ENCODE measurements at places on chromosomes 4 and X.
A peak's percentile ranks its signal among the peaks of the same experiment; 100 is the strongest.

GRCh38 chr4:122313006-122313646 is 65.7 kb upstream of the ADAD1 start:
- no peak overlapping the region for H3K4me3 ChIP-seq
- no peak for ATAC-seq
- no peak overlapping the region for H3K27ac ChIP-seq
- peaks cover 70% of the 10 kb centered on the region for H3K36me3 ChIP-seq

- H3K4me1 ChIP-seq: no peaks in the 10 kb centered on the region
- no peak for ATAC-seq
- no peak overlapping the region for H3K4me3 ChIP-seq
- H3K36me3 ChIP-seq: no peaks in the 10 kb centered on the region
Observed at GRCh38 chrX:132692066-132692465, 203.2 kb upstream of the MBNL3 start.

DNA sequence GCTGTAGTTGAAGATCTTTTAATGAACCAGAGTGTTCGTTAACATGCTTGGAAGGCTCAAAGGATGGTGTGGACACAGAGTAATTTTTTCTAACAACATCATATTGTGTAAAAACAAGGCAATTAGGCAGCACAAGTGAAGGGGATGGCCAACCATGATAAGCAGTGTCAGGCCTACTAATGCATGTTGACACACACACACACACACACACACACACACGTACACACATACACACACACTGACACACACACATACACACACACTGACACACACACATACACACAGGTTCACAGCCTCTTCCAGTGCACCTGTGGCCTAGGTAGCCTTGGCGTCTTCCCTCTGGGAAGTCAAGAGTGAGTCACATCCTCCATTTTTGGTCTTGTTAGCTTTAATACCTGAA is at the start of gene SUPT20HL1:
TSS of gene SUPT20HL1 (plus strand) at position 368 of the 400 bp plus-strand sequence. CDS start 2,122 bp downstream, outside the sequence.
- H3K4me3 ChIP-seq: no peak within 1 kb of the TSS
- ATAC-seq: no peak

- H3K36me3 ChIP-seq: no peaks in the 10 kb centered on the region
- no peak overlapping the region for H3K27ac ChIP-seq
- H3K27me3 ChIP-seq: peaks cover 4% of the 10 kb centered on the region
- no peaks in the 10 kb centered on the region for H3K4me1 ChIP-seq
- H3K4me3 ChIP-seq: no peak overlapping the region
- ATAC-seq: peak; percentile 12
Observed at GRCh38 chrX:9204560-9204959, 170.6 kb upstream of the FAM9B start.

GRCh38 chrX:150570512-150570911 is 2.1 kb downstream of the MTM1 start:
- H3K27me3 ChIP-seq: no peaks in the 10 kb centered on the region
- peak overlapping the region; percentile 87 for H3K4me3 ChIP-seq
- peaks cover 25% of the 10 kb centered on the region for H3K4me1 ChIP-seq
- H3K27ac ChIP-seq: peak overlapping the region; percentile 92

DNA sequence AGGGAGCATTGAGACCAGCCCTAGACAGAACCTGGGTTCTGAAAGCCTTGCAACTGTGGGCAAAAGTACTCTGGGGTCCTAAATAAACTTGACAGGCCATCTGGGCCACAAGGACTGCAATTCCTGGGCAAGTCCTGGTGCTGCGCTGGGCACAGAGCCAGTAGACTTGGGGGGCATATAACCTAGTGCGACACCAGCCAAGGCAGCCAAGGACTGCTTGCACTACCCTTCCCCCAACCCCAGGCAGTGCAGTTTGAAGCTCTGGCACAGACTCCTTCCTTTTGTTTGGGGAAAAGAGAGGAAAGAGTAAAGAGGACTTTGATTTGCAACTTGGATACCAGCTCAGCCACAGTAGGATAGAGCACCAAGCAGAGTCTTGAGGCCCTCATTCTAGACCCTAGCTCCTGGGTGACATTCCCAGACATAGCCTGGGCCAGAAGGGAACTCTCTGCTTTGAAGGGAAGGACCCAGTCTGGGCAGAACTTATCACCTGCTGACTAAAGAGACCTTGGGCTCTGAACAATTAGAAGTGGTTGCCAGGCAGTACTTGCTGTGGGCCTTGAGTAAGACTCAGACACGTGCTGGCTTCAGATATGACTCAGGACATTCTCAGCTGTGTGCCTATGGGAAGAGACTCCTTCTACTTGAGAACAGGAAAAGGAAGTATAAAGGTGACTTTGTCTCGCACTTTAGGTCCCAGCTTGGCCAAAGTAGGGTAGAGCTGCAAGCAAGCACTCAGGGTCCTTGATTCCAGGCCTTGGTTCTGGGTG is 522.8 kb downstream of the GLUD2 start:
- no peak overlapping the region for H3K27ac ChIP-seq
- no peaks in the 10 kb centered on the region for H3K27me3 ChIP-seq
- no peak for ATAC-seq
- H3K36me3 ChIP-seq: no peaks in the 10 kb centered on the region

DNA sequence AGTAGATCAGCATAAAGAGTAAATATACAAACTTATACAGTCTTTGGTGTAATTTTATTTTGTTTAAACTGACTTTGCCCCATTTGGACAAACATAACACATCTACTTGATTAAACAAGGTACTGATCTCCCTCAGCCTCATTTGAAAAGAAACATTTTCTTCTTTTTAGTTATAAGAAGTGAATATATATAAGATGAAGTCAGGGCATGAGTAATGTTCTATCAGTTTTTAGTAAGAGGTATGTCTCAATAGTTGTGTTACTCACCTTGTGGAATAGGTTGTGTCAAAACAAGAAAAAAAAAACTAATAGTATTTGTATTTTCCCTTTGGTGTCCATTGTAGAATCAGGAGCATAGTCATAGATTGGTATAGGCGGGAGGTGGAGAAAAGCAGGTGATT is 327.4 kb downstream of the RPA4 start:
- H3K27ac ChIP-seq: peak overlapping the region; percentile 61
- no peaks in the 10 kb centered on the region for H3K36me3 ChIP-seq
- H3K4me3 ChIP-seq: peak overlapping the region; percentile 40
- H3K4me1 ChIP-seq: no peaks in the 10 kb centered on the region
- ATAC-seq: peak; percentile 82
- H3K27me3 ChIP-seq: no peaks in the 10 kb centered on the region

- no peaks in the 10 kb centered on the region for H3K36me3 ChIP-seq
- H3K27ac ChIP-seq: no peak overlapping the region
- ATAC-seq: no peak
- H3K4me1 ChIP-seq: peaks cover 12% of the 10 kb centered on the region
- H3K27me3 ChIP-seq: no peaks in the 10 kb centered on the region
Observed at GRCh38 chr4:113943863-113944262, 35.6 kb downstream of the ARSJ start.

DNA sequence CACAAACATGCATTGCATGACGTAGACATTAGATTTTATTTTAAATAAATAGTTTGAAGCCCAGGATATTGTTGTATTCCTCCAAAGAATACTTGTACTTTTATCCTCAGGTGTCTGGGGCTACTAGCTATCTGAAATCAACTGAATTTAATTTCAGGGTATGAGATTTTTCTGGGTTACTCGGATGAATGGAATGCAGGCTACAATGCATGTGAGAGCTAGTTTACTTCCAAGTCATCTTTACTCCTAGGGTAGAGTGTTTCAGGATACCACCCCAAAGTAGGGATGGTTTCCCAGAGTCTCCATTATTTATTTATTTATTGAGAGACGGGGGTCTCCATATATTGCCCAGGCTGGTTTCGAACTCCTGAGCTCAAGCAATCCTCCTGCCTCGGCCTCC is 66.4 kb downstream of the HPRT1 start:
- no peak overlapping the region for H3K4me3 ChIP-seq
- no peaks in the 10 kb centered on the region for H3K4me1 ChIP-seq
- no peak overlapping the region for H3K27ac ChIP-seq
- ATAC-seq: no peak

GRCh38 chr4:31078661-31079060 is 358.5 kb downstream of the PCDH7 start:
- no peaks in the 10 kb centered on the region for H3K4me1 ChIP-seq
- no peak overlapping the region for H3K4me3 ChIP-seq
- no peaks in the 10 kb centered on the region for H3K36me3 ChIP-seq
- H3K27me3 ChIP-seq: no peaks in the 10 kb centered on the region

DNA sequence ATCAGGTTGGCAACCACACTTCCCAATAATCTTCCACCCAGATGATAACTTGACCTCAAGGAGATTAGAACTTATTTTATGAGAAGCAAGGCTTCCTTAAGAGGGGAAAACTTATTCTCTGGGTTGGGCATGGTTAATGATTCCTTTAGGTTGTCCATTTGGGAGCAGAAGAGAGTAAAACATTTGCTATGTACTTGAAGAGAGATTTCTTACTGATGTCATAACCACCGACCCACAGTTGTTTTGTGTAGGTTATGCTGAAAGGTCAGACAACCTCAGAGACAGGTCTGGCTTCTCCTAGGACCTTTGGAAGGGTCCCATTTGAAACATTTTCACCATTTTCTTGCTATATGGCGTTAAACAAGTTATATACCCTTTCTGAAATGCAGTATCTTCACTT is 56.1 kb downstream of the FAM114A1 start:
- H3K27me3 ChIP-seq: no peaks in the 10 kb centered on the region
- no peak overlapping the region for H3K27ac ChIP-seq
- peaks cover 5% of the 10 kb centered on the region for H3K4me1 ChIP-seq
- H3K4me3 ChIP-seq: no peak overlapping the region
- no peak for ATAC-seq

- ATAC-seq: peak; percentile 51
Observed at GRCh38 chr4:113761620-113762185, at the start of gene CAMK2D. TSS of gene CAMK2D (minus strand) at chr4:113761738. CDS start at chr4:113761068, 670 bp downstream.

DNA sequence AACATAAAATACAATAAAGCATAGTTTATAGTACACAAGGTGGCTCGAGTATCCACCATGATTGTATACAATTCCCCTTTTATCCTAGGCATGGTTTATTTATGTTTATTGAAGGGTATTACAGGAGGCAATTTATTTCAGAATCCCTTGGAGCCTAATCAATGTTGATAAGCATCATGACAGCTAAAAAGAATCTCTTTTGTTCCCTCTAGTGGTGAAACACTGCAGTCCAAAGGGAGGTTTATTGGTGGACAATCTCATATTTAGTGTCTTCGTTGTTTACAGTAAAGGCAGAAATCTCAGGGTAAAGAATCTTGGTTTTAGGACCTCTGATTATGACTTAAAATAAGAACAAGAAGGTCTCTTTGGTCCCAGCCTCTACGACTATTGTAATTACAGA is 1712.5 kb downstream of the C4orf33 start:
- H3K27ac ChIP-seq: no peak overlapping the region
- no peaks in the 10 kb centered on the region for H3K36me3 ChIP-seq
- no peaks in the 10 kb centered on the region for H3K4me1 ChIP-seq
- no peak overlapping the region for H3K4me3 ChIP-seq
- ATAC-seq: no peak

- no peaks in the 10 kb centered on the region for H3K36me3 ChIP-seq
- H3K4me3 ChIP-seq: no peak overlapping the region
- no peaks in the 10 kb centered on the region for H3K4me1 ChIP-seq
- ATAC-seq: no peak
- no peaks in the 10 kb centered on the region for H3K27me3 ChIP-seq
- H3K27ac ChIP-seq: no peak overlapping the region
Observed at GRCh38 chr4:85953651-85954018, 406.2 kb downstream of the MAPK10 start.

- no peak overlapping the region for H3K27ac ChIP-seq
- H3K4me1 ChIP-seq: no peaks in the 10 kb centered on the region
- no peak overlapping the region for H3K4me3 ChIP-seq
Observed at GRCh38 chr4:185881430-185881829, 69.4 kb upstream of the SORBS2 start.

- H3K36me3 ChIP-seq: no peaks in the 10 kb centered on the region
- H3K27ac ChIP-seq: no peak overlapping the region
- ATAC-seq: no peak
- H3K4me1 ChIP-seq: no peaks in the 10 kb centered on the region
- no peak overlapping the region for H3K4me3 ChIP-seq
- peaks cover 26% of the 10 kb centered on the region for H3K27me3 ChIP-seq
Observed at GRCh38 chr4:138870737-138871554, 144.6 kb upstream of the NOCT start.

- H3K4me3 ChIP-seq: no peak overlapping the region
- H3K36me3 ChIP-seq: no peaks in the 10 kb centered on the region
- ATAC-seq: peak; percentile 72
- no peaks in the 10 kb centered on the region for H3K4me1 ChIP-seq
Observed at GRCh38 chr4:155809835-155810234, 51.0 kb downstream of the GUCY1B1 start.

GRCh38 chrX:70398899-70399298 is 24.2 kb upstream of the GDPD2 start:
- H3K27ac ChIP-seq: no peak overlapping the region
- no peaks in the 10 kb centered on the region for H3K27me3 ChIP-seq
- H3K4me1 ChIP-seq: no peaks in the 10 kb centered on the region
- peak; percentile 42 for ATAC-seq
- no peaks in the 10 kb centered on the region for H3K36me3 ChIP-seq

GRCh38 chr4:165787516-165788274 is 85.3 kb upstream of the TLL1 start:
- H3K27me3 ChIP-seq: no peaks in the 10 kb centered on the region
- no peak for ATAC-seq
- H3K4me1 ChIP-seq: no peaks in the 10 kb centered on the region
- no peak overlapping the region for H3K4me3 ChIP-seq
- no peaks in the 10 kb centered on the region for H3K36me3 ChIP-seq

GRCh38 chrX:18461431-18461830 is 36.0 kb downstream of the CDKL5 start:
- H3K27me3 ChIP-seq: no peaks in the 10 kb centered on the region
- no peak overlapping the region for H3K4me3 ChIP-seq
- no peak for ATAC-seq
- no peaks in the 10 kb centered on the region for H3K4me1 ChIP-seq
- H3K27ac ChIP-seq: no peak overlapping the region

DNA sequence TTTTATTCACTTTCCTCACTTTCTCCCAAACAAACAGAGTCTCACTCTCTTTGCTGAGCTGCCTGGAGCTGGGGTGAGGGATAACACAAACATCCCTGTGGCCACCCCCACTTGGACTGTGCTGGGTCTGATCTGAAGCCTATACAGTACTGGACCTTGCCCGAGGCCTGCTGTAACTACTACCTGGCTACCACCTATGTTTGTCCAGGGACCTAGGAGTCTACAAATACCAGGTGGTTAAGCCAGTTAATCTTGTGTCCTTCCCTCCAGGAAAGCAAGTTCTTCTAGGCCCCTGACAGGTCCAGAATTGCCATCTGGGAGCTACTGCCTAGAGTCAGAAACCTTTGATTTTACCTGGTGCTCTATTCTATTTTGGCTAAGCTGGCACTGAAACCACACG is 87.3 kb downstream of the RTL3 start:
- no peak for ATAC-seq
- no peaks in the 10 kb centered on the region for H3K4me1 ChIP-seq
- no peaks in the 10 kb centered on the region for H3K36me3 ChIP-seq
- no peaks in the 10 kb centered on the region for H3K27me3 ChIP-seq
- H3K4me3 ChIP-seq: no peak overlapping the region

- H3K27ac ChIP-seq: no peak overlapping the region
- no peak for ATAC-seq
- H3K4me1 ChIP-seq: no peaks in the 10 kb centered on the region
- no peaks in the 10 kb centered on the region for H3K36me3 ChIP-seq
Observed at GRCh38 chr4:186999686-187000085, 276.0 kb upstream of the FAT1 start.

- no peaks in the 10 kb centered on the region for H3K27me3 ChIP-seq
- peaks cover 26% of the 10 kb centered on the region for H3K4me1 ChIP-seq
- H3K27ac ChIP-seq: peak overlapping the region; percentile 50
- peak; percentile 79 for ATAC-seq
- H3K36me3 ChIP-seq: peaks cover 22% of the 10 kb centered on the region
Observed at GRCh38 chrX:41720125-41720779, 3.7 kb upstream of the GPR82 start.
